Hematopoietic multipotent progenitor cell treated with erythropoietin and hydrocortisone succinate and interleukin-3 and kit ligand, for 4 days (in vitro differentiated cells): ENCODE measurements at places on chromosomes 13 and 19.

- peak; percentile 51 for DNase-seq
Measured at GRCh38 chr13:50805805-50806204, 37.7 kb downstream of the DLEU7 start.

DNA sequence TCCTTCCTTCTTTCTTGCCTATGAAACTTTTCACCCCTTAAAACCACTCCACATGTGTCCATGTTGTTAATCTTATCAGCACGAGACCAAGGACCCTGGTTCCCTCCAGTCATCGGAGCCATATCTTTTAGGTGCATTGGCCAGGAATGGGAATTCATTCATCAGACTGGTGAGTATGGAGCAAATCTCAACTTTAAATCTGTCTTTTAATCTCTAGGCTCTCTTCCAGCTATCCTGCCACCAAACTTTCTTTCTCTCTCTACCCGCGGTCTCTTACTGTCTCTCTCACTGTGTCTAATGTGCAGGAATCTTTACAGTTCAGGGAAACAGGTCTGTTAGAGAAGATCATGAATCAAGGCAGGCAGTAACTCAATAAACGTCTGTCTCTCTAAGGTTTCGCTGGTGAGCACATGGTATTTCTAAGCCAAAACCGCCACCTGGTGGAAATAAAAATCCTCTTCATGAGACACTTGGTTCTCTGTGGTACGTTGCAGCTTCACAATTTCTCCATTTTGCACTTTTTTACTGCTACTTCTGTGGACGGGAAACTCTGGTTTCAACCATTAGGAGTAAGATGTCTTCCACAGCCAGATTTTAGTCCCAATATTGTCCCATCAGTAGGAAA is 16.1 kb downstream of the LGALS16 start:
- DNase-seq, result peak; percentile 84

GRCh38 chr13:94711561-94712286 is 621 bp downstream of the SOX21 start:
- peak; percentile 67 for DNase-seq

GRCh38 chr13:72652681-72653080 is 74.7 kb downstream of the MZT1 start:
- peak; percentile 20 for DNase-seq

GRCh38 chr13:20303636-20304035 is 71.5 kb upstream of the GJB6 start:
- DNase-seq, result no peak

- DNase-seq, result no peak
Measured at GRCh38 chr13:71338070-71338469, 528.9 kb downstream of the DACH1 start.

- DNase-seq, result peak; percentile 80
Measured at GRCh38 chr19:58328999-58329398, 2.2 kb downstream of the ZSCAN22 start.

GRCh38 chr13:111210544-111211469 is 95.7 kb downstream of the ARHGEF7 start:
- no peak for DNase-seq

GRCh38 chr13:20439261-20439660 is 86.4 kb downstream of the CRYL1 start:
- no peak for DNase-seq

- DNase-seq, result no peak
Measured at GRCh38 chr19:32652894-32653598, 21.9 kb downstream of the ANKRD27 start.

DNA sequence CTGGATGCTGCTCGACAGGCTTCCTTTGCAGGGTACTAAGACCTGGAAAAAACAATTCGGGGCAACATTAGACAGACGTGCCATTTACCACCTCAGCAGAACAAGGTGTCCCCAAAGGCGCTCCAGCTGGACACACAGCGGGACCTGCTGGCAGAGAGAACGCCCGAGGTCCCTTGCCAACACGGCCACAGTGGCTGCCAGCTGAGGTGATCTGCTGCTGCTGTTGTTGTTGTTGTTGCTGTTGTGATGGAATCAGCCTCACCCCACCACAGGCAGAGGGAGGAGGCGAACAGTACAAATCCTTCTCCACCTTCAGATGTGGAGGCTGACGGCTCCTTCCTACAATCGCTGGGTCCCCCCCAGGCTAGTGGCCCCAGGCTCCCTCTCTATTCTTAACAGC is 25.2 kb downstream of the ANKRD27 start:
- DNase-seq, result no peak

GRCh38 chr13:97440598-97441170 is 6.7 kb downstream of the RAP2A start:
- DNase-seq, result no peak

GRCh38 chr19:29245215-29245614 is 32.3 kb upstream of the UQCRFS1 start:
- DNase-seq, result no peak

DNA sequence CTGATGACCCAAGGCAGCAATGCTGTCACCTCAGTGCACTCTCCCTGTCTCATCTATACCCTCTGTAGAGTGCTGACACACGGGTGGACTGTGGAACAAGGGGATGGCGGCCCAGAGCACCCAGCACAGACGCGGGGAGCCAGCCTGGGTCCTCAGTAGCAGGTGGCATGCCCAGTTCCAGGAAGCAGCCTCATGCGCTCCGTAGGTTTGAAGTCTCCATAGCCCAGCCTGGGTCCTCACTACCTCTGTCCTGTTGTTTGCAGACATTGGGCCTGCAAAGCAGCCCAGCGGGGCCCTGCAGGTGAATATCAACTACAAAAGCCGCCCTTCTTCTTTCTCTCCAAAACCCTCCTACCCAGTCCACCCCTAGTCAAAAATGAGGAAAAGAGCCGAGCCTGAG is 5.0 kb upstream of the SLC7A9 start:
- DNase-seq, result no peak

DNA sequence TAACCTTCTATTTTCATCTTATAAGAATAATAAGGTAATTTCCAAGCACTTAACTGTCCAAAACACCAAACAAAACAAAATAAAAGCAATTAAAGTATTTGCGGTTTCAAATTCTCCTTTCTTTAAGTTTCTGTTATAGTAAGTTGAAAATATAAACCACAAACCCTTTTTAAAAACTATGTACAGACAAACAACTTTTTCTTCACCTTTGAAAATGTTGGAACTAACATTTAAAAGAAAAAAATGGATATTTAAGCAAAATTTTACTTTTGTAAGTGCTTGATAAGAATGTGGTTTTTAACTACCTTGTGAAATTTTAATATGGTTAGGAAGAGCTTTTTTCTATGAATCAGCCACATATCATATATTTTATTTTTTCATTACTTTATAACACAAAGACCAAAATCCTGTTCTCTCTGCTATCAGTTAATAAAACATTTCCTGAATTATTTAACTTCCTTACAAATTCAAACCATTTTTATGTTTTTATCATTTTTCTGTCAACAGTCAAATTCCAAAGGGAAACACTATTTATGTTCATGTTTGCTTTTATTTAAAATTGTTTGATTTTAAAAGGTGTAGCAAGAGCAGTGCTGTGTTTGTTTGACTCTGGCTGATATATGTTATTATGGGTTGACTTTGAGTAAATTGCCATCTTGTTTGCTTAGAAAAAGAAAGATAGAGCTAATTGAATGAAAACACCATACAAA is 554.1 kb upstream of the KLHL1 start:
- peak; percentile 47 for DNase-seq

DNA sequence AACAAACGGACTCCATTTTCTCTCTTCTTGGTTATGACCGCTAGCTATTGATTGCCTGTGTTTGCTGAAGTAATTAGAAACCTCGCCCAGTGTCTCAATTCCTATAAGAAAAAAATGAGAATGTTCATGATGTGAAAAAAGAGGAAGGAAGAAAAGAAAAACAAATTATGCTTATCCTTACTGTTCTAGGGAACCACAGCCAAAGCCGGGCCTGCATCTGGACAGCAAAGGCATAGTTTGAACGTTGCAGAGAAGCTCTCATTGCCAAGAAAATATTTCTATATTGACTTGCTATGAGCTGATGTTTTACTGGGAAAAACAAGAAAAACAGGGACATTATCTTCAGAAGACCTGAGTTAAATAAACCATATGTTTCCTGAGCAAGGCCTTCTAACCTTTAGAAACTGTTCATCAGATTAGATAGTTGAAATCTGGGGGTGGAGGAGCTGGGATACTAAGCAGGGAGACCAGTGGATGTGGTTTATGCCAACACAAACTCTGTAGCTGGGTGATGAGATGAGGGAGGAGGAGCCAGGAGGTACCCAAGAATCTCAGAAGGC is 55.0 kb downstream of the EFNB2 start:
- peak; percentile 37 for DNase-seq

GRCh38 chr19:21569494-21569865 is 64.1 kb downstream of the ZNF429 start:
- peak; percentile 81 for DNase-seq

- DNase-seq, result no peak
Measured at GRCh38 chr19:5128251-5128935, 159.5 kb downstream of the KDM4B start.

- DNase-seq, result peak; percentile 71
Measured at GRCh38 chr19:40274585-40275544, 10.3 kb downstream of the AKT2 start.

- peak; percentile 63 for DNase-seq
Measured at GRCh38 chr13:74134777-74135325, 647 bp upstream of the KLF12 start.

DNA sequence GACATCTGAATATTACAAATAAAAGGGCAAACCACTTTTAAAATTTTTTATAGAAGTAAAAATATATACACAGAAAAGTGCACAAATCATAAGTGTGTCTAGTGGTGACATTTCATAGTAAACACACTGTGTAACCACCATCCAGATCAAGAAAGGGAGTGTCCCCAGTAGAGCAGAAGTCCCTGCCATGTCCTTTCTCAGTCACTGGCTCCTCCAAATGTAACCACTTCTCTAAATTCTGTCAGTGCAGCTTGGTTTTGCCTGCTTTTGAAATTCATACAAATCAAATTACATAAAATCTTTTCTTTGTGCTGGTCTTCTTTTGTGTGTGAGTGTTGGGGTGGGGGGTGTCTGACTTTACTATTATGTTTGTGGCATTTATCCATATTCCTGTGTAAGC is 116.5 kb downstream of the RBM26 start:
- peak; percentile 53 for DNase-seq

DNA sequence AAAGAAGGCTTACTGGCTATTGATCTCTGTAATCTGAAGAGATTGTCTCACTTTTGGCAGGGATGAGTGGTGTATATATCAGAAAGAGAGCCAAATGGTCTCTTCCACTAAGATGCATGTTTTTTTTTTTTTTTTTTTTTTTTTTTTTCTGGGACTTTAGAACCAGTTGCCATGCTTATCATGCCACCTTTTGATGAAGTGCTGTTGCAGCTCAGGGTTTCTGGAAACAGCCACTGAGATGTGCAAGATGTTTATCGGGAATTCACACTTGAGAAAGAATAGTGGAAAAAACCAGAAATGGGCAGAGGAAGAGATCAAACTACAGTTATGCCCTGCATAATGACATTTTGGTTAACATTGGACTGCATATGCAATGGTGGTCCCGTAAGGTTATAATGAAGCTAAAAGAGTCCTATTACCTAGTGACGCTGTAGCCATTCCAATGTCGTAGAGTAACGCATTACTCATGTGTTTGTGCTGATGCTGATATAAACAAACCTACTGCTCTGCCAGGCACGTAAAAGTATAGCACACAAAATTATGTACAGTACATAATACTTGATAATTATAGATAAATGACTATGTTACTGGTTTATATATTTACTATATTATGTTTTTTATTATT is 121.0 kb downstream of the KLF5 start:
- DNase-seq, result no peak

DNA sequence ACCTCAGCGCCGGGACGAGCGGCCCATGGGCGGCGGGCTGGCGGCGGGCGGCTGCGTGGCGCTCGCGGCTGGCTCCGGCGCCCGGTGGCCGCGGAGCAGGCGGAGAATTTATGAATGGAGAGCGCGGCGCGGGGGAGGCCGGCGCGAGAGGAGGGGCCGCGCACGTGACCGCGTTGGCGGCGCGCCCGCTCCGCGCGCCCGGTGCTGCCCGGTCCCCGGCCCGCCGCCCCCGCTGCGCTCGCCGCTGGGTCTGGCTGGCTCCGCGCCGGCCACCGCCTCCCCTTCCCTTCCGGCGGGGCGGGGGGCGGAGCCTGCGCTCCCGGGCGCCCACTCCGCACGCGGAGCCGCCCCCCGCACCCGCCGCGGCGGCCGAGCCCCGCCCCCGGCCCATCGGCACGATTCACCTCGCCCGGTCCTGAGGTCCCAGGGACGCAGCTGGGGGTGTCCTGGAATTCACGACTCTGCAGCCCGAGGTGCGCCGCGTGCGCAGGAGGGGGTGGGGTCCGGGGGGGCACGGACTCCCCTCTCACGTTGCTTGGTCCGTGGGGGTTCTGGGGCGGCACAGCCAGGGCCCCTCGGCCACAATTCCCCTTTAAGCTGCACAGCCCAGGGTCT is at the start of gene CBARP:
CBARP (minus strand) TSS at position 252 of the 615 bp plus-strand sequence. CDS start 1,905 bp downstream, outside the sequence.
- peak; percentile 53 for DNase-seq

DNA sequence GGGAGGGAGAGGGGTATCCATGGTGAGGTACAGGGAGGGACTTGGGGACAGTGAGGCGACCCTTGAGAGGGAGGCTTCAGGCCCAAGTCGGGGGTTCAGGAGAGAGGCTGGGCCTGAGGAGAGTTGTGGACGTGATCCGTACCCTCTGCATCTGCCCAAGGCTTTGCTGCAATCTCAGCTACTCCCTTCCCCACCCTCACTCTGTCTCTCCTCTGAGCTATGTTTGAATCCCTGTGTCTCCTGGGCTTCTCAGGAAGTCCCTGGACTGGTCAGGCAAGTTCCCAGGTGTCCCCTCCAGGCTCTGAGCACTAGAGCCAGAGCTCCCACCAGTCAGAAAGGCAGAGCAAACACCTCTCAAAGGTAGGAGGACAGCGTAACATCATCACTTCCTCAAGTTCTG is 1.8 kb downstream of the LIN37 start:
- no peak for DNase-seq

GRCh38 chr13:30303269-30303668 is 4.1 kb downstream of the KATNAL1 start:
- DNase-seq, result no peak

- peak; percentile 44 for DNase-seq
Measured at GRCh38 chr19:46350758-46351159, 3.9 kb downstream of the PPP5C start.

GRCh38 chr13:84591444-84591843 is 709.2 kb upstream of the SLITRK1 start:
- no peak for DNase-seq

DNA sequence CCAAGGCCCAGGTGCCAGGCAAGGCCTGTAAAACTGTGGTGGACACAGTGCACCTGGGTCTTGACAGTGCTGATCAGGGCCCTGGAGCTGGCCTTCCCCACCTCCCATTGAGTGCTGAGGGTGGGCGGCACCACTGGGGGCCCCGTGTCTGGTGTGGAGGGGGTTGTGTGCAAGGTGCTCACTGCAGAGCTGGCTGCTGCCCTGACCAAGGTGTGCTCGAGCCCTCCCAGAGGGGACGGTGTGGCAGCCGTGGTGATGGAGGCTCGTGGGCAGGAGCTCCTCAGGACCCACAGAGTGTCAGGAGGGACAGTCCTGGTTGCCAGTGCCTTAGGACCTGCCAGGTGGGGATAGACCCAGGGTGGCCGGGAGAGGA is 23.0 kb downstream of the ATP4B start:
- DNase-seq, result no peak
